CD4-positive, CD25-positive, alpha-beta regulatory T cell (primary cell): ENCODE measurements at places on chromosomes 4 and X. TPM values are rescaled to one million over a fixed set of nuclear protein-coding genes. Genes with fewer than 3 reads are reported as not detected.

- H3K27me3 ChIP-seq: no peaks in the 10 kb centered on the region
- no peak overlapping the region for H3K27ac ChIP-seq
- no peaks in the 10 kb centered on the region for H3K4me1 ChIP-seq
- no peaks in the 10 kb centered on the region for H3K36me3 ChIP-seq
- no peak overlapping the region for H3K4me3 ChIP-seq
Observed at GRCh38 chrX:111352424-111352823, 59.6 kb downstream of the DCX start.

DNA sequence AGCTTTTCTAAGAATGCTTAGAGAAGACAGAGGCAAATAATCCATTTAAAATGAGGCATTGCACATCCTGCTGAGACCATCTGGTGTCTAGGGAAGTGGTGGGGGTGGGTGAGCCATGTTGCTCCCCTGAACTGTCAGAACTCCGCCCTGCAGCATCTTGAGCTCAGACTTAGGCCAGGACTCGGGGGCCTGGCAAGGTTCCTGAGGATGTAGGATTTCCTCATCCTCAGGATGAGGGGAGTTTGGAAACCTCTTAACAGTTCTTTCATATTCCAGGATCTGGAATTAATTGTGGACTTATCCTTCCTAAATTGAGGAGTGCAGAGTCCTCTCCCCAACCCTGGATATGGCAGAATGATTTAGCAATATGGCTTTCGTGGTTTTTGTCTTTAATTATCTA lies 6.6 kb downstream of the TLL1 start:
- peaks cover 6% of the 10 kb centered on the region for H3K27me3 ChIP-seq
- H3K27ac ChIP-seq: no peak overlapping the region
- no peak overlapping the region for H3K4me3 ChIP-seq
- H3K36me3 ChIP-seq: no peaks in the 10 kb centered on the region

- peak overlapping the region; percentile 50 for H3K27ac ChIP-seq
- DNase-seq: peak; percentile 22
- H3K4me3 ChIP-seq: peak overlapping the region; percentile 50
- H3K4me1 ChIP-seq: peaks cover 40% of the 10 kb centered on the region
Observed at GRCh38 chr4:38306482-38307071, 346.4 kb downstream of the PTTG2 start.

GRCh38 chr4:16607241-16608066 lies 291.0 kb downstream of the LDB2 start:
- no peaks in the 10 kb centered on the region for H3K4me1 ChIP-seq
- no peaks in the 10 kb centered on the region for H3K27me3 ChIP-seq
- no peaks in the 10 kb centered on the region for H3K36me3 ChIP-seq
- H3K27ac ChIP-seq: no peak overlapping the region
- DNase-seq: no peak

- no peaks in the 10 kb centered on the region for H3K27me3 ChIP-seq
- H3K4me3 ChIP-seq: peak overlapping the region; percentile 92
- DNase-seq: peak; percentile 44
- H3K4me1 ChIP-seq: peaks cover 20% of the 10 kb centered on the region
- no peaks in the 10 kb centered on the region for H3K36me3 ChIP-seq
Observed at GRCh38 chrX:20265726-20266681, 705 bp downstream of the RPS6KA3 start.

DNA sequence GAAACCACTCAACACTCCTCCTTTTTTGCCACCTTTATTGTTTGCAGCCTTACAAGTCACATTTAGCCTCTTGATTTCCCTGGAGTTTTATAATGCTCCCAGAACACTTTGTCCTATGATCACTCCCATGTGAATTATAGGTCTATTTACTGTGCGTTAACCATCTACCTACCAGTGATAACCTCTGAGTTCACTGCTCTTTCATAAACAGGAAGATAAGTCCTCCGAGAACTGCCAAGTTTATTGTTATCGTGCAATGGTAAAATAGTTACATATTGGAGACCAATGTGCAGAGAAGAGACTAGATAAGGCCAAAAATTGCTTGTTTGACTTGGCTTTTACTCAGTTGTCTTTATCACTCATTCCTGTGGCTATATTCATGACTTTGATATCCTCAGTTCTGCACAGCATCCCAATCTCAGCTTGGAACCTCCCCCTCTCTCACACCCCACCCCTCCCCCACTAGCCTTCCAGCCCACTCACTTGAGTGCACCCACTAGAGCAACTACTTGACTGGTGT lies 12.9 kb upstream of the NUDT9 start:
- H3K27me3 ChIP-seq: peaks cover 14% of the 10 kb centered on the region
- DNase-seq: no peak
- H3K4me1 ChIP-seq: peaks cover 4% of the 10 kb centered on the region
- no peaks in the 10 kb centered on the region for H3K36me3 ChIP-seq

DNA sequence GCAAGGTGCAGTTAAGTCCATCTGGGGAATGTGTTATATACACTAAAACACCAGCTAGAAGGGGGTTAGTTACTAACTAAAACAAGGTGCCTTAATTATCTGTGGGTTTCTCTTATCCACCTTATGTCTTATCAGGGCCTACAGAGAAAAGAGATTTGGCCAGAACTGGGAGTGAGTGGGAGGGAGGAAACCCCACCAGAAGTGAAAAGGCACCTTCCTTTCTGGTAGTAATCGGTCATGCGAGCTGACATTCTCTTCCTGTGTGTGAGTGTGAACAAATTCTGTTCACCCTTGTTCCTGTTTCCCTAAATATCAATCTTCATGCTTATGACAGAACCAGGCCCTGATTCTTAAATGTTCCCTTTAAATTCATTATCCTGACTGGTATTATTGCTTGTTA lies 43.5 kb downstream of the SRPX2 start:
- H3K36me3 ChIP-seq: no peaks in the 10 kb centered on the region
- H3K27ac ChIP-seq: no peak overlapping the region
- no peaks in the 10 kb centered on the region for H3K4me1 ChIP-seq
- H3K4me3 ChIP-seq: no peak overlapping the region

GRCh38 chrX:108020631-108021030 lies 24.2 kb upstream of the VSIG1 start:
- peak overlapping the region; percentile 81 for H3K4me3 ChIP-seq
- H3K27me3 ChIP-seq: no peaks in the 10 kb centered on the region

DNA sequence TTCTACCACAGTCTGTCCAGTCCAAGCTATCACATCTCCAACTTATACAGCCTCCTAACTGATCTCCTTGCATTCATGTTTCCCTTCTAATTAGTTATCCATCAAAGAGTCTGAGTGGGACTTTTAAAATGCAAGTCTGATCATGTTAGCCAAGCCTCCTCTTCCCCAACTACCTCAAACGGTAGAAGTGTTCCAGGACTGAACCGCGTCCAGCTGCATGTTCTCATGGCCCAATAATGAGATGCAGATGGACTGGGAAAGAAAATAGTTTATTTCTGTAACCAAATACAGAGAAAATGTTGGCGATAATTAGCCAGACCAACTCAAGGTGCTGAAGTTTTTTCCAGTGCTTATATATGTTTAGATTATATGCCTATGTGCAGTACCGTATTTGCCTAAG lies 46.6 kb upstream of the PPP1R2C start:
- H3K27ac ChIP-seq: no peak overlapping the region
- no peaks in the 10 kb centered on the region for H3K4me1 ChIP-seq
- no peaks in the 10 kb centered on the region for H3K27me3 ChIP-seq
- no peak overlapping the region for H3K4me3 ChIP-seq

DNA sequence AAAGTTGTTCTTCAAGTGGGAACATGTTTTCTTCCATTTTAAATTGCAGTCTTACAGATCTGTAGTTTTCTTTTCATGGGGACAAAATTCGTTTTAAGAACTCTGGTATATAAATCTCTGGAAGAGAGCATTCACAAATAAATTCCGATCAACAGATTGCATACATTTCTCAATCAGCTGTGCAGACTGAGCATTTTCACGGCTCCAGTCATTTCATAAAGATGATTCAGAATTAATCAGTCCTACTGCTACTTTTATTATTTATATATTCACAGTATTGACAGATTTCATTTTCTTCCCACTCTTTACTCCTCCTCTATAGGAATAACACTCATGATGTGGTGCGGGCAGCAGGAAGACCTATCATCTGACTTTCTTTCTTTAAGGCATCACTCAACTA lies 534.9 kb upstream of the FTHL17 start:
- no peak overlapping the region for H3K4me3 ChIP-seq
- no peaks in the 10 kb centered on the region for H3K27me3 ChIP-seq
- no peak for DNase-seq
- no peak overlapping the region for H3K27ac ChIP-seq
- H3K4me1 ChIP-seq: no peaks in the 10 kb centered on the region

LUZP4 gene
- total RNA-seq: not detected

PQBP1 gene
- total RNA-seq: 70.0 TPM

GAGE13 gene
- not detected for total RNA-seq

SLC26A1 gene
- 0.37 TPM for total RNA-seq

SCRG1 gene
- total RNA-seq: not detected

RS1 gene
- total RNA-seq: not detected
